NCI-H2029 treated with DMSO at 0.1 percent for 48 hours (cell line): ENCODE measurements at places on chromosomes 6 and 20.

DNA sequence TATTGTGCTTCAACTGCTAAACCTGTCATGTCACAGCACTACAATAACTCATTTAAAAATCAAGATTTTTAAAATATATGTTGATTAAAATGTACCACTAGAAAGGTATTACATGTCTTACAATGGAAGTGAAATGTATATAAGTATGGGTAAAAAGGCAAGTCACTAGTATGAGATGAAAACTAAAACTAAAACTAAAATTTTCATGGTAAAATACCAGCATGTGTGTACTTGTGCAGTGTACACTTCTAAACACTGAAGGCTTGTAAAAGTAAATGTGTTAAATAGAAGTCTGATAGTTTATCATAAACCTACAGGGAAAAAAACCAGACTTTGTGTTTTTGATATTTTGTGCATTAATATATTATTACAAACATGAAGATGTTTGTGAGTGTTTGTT is 13.7 kb upstream of the TMEM244 start:
- no peak for DNase-seq

- no peak for DNase-seq
These were observed 49.9 kb downstream of the RPRD1B start for GRCh38 chr20:38083338-38084048.

- DNase-seq = no peak
These were observed 121.1 kb downstream of the HDGFL1 start for GRCh38 chr6:22690446-22690845.

DNA sequence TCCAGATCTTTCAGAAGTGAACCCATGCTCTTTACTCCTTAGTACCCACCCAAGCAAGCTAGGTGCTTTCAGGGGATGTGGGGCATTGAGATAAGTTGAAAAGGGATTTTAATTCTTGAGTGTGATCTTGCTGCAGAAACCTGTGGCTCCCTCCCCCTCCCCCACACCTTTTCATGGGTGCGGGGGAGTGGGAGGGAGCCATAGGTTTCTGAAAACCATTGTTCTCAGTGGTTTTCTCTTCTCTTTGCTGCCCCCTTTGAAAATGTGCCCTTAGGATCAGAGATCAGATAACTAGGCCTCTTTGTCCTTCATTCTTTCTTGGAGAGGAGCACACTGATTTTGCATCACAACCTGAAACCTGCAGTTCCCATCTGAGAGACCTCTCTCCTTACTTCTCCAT is 2.4 kb downstream of the PCSK2 start:
- DNase-seq = no peak

DNA sequence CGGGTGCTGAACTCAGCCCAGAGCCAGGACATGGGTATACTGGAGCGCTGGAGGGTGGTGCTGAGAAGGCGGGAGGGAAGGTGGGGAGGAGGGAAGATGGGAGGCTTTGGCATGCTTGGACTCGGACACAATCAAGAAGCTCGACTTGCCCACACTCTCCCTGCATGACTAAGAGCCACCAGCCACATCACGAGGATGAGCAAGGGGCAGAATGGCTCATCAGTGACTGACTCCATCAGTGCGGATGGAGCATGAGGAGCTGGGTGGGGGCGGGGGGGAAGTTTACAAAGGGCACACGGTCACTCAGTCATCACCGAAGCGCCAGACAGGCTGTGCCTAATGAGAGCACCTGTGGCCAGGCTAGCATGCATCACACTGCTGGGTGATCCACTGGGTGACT is 222.8 kb downstream of the KIF16B start:
- no peak for DNase-seq

DNA sequence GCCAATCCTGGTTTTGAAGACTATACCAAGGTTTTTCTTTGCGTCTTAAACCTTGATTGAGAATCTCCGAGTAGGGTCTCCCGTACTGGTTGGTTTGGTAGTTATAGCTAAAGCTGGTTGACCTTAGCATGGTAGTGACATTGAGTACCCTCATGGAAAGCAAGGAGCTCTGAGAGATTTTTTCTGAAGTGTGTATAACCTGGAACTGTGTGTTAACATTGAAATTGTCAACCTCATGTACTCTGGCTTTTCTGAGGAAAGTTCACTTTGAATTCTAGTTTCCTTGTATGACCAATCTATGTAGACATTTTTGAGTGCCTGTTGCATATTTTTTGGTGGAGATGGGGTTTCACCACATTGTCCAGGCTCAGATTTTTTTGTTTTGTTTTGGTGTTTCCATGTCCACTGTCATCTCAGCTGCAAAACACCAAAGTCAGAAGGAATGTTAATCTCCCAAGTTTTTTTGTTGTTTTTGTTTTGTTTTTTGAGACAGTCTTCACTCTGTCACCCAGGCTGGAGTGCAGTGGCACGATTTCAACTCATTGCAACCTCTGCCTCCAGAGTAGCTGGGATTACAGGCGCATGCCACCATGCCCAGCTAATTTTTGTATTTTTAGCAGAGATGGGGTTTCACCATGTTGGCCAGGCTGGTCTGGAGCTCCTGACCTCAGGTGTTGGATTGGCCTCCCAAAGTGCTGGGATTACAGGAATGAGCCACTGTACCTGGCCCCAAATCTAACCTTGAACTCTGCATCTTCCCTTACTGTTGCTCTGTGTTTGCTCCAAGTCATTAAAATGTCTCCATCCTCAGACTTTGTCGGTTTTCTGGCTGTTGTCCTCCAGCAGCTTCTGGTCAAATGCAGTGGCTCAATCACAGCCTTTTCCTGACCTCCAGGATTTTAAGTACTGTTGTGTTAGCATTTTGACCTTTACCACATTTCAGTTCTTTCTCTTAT is 4.3 kb downstream of the RPS12 start:
- DNase-seq = no peak
